ENCODE measurements at places on chromosomes 11 and 22.
A peak's percentile ranks its signal among the peaks of the same experiment; 100 is the strongest.

DNA sequence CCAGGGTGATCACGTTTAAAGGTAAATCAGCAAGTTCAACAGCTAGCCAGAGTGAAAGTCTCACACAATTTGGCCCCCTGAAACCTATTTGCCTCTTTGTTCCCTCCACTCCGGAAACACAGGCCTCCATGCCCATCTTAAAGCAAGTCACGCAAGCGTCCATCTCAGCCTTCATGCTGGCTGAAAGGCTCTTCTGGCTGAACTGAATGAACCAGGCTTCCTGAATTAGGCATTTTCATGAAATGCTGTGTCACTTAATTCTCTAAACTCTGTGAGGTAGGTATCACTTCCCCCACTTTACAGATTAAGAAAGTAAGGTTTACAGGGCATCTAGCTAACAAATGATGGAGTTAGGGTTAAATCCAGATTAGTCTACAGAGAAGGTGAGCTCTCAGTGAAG, 1.4 kb downstream of the SLC25A17 start:
- DNase-seq: no peak

- DNase-seq: peak; percentile 71
Measured at GRCh38 chr11:76339221-76339620, 41.7 kb downstream of the THAP12 start.

DNA sequence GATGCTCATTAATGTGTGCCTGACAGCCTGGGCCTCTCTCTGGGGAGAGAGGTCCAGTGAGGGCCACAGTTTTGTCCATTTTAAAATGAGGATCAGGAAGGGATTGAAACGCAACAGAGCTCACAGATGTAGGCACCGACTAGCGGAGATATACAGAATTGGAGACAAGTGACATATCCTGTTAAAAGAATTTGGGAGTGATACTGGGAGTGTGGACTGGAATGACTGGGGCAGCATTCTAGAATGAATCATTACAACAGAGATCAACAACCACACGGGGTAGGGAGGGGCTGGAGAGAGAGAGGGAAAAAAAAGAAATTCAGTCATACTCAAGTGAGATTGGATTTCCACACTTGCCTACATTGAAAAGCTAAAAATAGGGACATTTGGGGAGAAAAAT, 2.5 kb upstream of the NCAM1 start:
- DNase-seq: peak; percentile 66

DNA sequence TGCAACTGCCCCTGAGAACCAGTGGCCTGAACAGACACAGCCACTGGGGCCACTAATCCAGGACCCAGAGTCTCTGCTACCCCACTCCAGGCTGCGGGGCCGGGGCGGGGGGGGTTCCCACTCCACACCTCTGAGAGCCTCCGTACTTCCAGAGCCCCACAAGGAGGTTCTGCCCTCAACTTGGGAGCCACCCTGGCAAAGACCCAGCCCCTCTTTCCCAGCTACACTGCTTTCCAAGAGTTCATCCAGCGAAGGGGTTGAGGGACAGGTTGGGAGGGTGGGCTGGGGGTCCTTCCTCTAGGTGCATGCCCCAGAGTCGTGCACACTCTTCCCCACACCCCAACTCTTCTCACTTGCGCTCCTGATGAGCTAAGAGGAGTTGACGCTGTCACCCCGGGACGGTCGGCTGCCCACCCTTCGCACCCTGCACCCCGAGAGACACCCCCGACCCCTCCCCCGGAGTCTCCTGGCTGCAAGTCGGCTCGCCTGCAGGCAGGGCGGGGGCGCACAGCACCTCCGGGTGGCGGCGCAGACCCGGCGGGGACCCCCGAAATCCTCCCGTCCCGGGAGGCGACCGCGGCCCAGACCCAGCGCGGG, 531 bp downstream of the RAB3IL1 start:
- DNase-seq: no peak

GRCh38 chr22:41557401-41558240, 3.2 kb upstream of the CSDC2 start:
- peak; percentile 81 for DNase-seq

DNA sequence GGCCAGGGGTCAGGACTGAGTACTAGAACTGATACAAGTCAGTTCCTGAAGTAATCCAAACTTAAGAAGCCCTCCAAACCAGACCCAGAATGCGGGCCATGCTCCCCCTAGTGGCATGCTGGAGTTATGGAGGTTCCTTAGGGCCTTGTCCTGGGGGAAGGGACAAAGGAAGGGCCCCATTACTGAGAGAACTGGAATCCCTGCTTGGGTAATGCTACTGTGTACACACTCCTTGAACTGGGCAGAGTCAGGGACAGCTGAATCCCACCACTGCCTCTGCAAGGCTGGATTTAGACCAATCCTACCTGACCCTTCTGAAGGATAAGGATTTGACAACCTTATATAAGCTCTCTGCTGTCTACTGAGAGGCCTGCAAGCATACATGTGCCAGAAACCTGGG, 97.3 kb upstream of the AKIP1 start:
- DNase-seq: peak; percentile 89

DNA sequence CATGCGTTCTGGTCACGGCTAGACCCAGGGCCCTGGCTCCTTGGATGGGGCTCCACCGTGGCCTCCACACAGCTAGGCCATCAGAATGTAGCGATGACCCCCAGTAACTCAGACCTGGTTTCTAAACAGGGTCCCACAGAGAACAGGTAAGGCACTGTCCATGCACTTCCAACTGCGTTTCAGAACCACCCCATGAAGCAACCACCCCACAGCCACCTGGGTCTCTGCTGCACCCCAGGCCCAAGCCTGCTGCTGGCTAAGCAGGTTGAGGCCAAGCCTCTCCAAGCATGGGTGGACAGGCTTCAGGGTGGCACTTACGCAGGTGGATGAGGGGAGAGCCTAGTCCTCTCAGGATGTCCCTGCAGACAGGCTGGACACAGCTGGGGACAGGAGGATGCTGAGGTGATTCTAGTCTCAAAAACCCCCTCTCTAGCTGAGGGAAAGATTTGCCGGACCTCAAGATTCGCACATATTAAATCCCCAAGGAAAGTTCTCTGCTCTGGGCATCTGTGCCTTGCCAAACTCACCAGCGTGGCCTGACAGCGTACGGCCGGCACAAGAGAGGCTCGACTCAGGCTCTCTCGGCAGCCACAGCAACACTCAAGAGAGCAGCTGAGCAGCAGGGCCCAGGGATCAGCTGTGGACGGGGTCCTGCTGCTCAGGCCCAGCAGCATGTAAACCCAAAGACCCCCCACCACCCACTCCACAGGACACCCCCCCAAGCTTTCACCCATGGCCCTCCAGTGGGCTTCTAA, 141.6 kb downstream of the CRYBB2 start:
- DNase-seq: no peak

DNA sequence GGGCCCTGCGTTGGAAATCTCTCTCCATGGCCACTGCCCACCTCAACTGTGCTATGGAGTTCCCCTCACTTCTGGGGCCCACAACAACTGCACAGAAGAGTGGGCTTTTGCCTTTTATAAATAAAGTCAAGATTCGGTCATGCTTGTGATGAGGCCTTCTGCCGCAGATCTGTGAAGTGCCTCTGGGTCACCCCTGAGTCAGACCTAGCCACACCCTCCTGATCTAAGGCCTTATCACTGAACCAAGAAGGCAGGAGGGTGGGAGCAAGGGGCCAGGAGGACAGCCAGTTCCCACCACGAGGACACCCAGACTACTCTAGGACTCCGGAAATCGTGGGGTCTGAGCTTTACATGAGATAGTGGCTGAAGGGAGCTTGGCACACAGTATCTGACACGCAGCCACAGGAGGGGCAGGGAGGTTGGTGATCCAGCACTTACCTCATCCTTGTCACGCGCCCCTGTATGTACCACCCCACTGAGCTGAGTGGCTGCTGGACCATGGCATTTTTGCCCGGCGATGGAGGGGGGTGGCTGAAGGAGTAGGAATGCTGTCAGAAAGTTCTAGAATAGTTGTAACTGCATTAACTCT, 115.7 kb downstream of the ABTB2 start:
- DNase-seq: no peak

- DNase-seq: peak; percentile 88
Measured at GRCh38 chr11:108870373-108871020, 205.6 kb downstream of the DDX10 start.

GRCh38 chr22:17787241-17787640, 13.0 kb upstream of the BID start:
- DNase-seq: no peak

- DNase-seq: no peak
Measured at GRCh38 chr22:38796262-38796957, 2.5 kb upstream of the DNAL4 start.

DNA sequence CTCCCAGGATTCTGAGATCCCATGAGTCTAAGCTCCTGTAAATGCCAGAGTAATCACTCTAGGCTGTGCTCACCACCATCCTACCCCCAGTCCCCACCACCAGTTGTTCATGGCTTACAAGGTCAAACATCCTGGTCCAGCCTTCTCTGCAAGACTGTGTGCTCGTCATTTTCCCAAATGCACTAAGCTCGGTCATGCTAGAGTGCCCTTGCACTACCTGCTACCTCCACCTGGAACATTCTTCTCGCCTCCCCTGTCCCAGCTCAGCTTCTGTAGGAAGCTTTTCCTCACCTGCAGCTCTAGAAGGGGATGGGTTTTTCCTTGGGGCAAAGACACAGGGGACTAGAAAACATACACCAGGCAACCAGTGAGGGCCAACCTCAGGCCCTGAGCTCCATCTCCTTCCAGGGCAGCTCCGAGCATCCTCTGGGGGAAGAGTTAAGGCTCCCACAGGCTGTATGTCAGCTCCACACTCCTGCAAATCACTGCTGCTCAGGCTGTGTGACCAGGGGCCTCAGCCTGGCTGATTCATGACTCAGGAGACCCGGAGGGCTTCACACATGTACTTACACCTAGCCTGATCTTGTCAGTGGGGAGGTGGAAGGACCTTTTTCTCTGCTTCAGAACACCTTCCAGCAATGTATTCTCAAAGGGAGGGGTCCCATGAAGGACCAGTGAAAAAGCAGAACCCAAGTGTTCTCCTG, 37.2 kb upstream of the CSNK2A3 start:
- DNase-seq: no peak

GRCh38 chr11:110454609-110455008, 24.9 kb downstream of the FDX1 start:
- no peak for DNase-seq

DNA sequence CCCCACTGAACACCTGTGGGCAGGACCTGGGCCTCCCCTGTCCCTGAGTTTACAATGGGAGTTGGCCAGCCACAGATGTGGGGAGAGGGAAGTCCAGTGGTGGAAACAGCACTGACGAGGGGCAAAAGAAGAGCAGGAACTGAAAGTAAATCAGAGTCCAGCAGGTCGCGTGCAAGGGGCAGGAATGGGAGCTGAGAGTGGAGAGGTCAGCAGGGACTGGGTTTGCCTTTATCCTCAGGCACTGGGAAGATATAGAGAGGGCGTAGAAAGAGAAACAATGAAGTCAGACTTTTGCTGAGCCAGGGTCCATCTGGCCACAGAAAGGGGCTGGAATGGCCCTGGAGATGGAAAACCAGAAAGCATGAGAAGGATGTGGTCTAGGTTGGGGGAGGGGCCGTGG, 8.5 kb downstream of the P2RY6 start:
- DNase-seq: no peak

DNA sequence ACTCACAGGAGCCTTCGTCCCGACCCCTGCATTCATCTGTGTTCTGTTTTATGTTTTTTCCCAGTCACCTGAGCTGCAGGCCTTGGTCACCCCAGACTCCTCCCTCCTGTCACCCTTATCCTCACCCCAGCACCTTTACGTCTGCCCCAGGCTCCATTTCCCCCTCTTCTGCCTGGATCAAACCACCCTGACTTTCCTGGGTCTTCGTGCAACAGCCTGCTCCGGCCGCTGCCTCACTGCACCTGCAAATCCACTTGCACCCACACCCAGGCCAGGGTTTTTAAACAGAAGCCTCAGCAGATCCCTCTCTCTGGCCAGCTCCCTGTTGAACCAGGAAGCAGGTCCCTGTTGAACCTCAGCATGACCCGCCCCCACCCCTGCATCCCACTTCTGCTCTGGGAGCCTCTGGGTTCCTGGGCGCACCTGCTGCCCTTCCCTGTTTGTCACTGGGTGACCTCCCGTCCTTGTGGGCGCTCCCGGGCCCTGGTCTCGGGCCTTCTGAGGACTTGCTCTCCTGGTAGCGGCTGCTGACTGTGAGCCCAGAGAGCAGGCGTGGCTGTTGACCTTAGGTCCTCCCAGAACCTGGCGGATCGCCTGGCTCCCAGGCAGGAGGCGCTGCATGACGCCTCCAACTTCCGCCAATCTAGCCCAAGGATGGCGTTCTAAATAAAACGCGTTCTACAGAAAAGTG, 12.8 kb downstream of the MAPK8IP2 start:
- no peak for DNase-seq

DNA sequence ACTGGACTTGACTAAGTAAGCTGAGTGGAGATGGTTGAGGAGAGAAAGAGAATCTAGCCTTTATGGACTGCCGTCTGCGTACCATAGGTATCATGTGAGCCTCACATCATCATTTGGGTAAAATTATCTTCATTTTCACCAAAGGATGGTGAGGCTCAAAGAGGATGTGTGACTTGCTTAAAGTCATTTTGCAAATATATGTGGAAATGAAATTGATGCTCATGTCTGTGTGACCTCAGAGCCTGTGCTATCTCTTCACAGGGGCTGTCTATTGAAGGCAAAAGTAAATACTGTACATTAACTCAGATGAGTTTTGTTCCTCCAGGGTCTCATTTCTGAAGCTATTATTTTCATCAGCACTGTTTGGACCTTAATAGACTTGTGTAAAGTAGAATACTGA, 83.3 kb upstream of the ALKBH3 start:
- DNase-seq: no peak

- DNase-seq: peak; percentile 5
Measured at GRCh38 chr11:101126551-101127196, 2.9 kb downstream of the PGR start.

GRCh38 chr11:103532133-103532788, 423.0 kb downstream of the DYNC2H1 start:
- peak; percentile 87 for DNase-seq

DNA sequence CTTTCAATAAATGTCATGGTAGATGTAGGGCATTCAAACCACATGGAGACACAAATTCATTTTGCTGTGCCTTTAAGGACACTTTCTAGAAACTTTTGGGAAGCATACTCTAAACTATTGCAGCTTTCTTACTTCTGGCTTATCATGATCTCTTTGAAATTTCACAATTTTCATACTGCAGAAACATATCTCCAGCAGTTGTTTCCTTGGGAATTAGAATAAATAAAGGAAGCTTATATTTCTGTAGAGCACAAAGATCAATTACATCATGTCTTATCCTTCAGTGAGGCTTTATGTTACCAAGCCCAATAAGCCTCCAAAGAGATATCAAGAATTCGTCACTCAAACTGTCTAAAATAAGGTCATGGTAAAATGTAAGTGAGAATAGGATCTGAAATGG, 74.5 kb upstream of the RAB38 start:
- no peak for DNase-seq

DNA sequence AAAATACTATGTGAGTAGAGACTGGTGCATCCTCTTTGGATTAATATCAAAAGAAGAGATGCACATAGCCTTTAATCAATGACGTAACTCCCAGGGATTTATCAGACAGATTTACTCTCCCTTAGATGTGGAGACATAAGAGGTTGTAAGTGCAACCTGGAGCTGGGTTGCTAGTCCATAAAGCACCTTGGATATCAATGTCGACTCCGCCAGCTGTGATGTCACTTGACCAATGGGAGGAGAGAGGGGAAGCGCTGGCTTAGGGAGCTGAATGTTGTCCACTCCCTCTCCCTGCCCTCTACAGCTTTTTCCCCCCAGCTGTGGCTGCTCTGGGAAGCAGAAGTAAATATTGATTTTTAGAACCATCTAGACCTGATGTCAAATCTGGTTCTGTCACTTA, 28.9 kb upstream of the TMEM86A start:
- DNase-seq: no peak
